ENCODE measurements at places on chromosomes 7 and 10.
A peak's percentile ranks its signal among the peaks of the same experiment; 100 is the strongest.

GRCh38 chr10:97914837-97915211, 65.2 kb downstream of the GOLGA7B start:
- peak; percentile 82 for DNase-seq

DNA sequence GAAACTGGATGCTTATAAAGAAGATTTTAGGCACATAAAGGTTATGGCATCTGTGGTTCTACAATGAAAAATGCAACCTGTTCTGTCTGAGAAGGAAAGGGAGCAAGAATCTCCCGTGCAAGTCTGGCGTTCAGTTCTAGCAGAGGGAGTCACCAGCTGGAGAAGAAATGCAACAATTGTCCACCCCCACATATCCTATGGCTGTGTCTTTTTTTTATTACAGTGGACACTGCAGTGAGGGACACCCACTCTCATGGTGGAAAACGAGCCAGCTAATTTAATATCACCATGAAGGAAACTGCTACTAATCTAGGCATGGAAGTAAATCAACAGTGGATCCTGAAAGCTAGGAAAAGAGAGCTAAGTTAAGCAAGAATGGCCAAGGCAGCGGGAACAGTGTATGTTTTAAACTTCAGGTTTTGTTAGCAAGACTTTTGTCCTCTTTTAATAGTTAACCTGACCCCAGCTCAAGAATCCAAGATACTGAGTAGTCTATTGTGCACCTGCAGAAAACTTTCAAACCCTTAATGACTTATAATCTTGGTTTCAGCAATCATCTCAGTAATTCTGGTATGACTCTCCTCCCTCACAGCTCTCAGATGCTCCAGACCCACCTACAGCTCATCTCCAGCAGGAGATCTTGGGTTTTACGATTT, 149.3 kb downstream of the FGFR2 start:
- no peak for DNase-seq

DNA sequence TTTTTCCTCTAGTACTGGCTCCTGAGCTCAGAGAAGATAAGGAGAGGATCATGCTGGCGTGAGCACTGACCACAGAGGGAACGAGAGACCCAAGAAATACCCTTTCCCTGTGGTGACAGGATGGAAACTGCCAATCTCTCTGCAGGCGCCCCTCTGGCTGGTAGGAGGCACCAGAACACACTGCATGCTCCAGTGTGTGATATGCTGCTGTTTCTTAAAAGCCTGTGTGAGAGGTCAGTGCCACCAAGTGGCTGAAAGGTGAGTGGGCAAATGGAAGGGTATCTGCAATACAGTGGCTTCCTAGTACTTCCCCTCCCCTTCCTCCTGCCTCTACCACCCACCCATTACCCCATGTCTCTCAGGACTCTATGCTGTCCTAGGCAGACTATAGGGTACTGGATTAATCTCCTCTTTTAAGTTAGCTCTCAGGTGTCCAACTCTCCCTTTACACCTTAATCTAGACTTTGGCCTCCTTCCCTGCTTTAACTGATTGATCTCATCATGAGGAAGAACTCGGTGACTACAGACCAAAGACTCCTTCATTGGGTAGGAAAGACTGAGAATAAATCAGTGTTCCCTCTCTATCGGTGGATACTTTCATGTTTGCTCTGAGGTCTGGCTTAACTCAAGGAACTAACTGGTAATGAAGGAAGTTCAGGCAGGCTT, 283.6 kb downstream of the ADRA2A start:
- no peak for DNase-seq

GRCh38 chr7:123522066-123522465, 12.3 kb downstream of the IQUB start:
- no peak for DNase-seq

DNA sequence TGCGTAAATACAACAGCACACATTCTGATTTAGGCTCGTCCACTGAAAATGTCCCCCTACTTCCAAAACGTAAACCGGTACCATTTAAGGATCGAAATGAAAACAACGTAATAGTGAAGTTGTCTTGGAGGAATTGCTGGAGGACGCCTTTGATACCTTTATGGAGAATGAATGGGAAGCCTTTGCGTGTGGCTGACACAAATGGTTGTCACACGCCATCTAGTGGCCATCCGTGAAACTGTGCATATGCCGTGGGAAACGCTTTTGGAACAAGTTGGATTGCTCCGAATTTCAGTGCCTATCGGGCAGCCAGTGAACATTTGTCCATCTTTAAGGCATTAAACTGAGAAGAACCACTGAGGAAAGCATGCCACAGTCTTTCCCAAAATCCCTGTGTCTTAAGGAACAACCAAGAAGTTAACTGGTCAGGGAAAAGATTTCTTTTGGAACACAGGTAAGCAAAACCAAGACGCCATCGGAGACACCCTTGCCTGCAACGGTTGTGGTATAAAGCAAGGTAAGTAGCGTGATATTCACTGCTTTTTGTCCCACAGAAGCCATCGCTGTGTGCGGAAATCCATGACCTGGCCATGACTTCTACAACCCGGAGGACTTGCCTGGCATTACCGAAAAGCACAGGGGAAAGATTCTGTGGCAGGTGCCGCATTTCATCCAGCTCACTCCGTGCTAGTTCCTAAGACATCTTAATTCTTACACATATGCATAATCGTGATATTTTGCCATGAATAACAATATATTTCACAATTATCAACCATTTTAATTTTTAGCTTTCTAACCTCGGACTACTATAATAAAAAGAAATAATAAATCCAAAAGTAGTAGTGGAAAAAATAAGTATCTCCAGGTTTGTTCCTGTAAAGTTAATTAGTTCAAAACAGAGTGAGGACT, 100.6 kb downstream of the FAM204A start:
- peak; percentile 56 for DNase-seq

GRCh38 chr10:120085096-120085796, 192.7 kb downstream of the SEC23IP start:
- DNase-seq, result no peak

- DNase-seq, result no peak
These were observed 64.5 kb upstream of the CACNA2D1 start for GRCh38 chr7:82507976-82508677.

GRCh38 chr7:99379043-99379577, 4.6 kb downstream of the ARPC1B start:
- no peak for DNase-seq

DNA sequence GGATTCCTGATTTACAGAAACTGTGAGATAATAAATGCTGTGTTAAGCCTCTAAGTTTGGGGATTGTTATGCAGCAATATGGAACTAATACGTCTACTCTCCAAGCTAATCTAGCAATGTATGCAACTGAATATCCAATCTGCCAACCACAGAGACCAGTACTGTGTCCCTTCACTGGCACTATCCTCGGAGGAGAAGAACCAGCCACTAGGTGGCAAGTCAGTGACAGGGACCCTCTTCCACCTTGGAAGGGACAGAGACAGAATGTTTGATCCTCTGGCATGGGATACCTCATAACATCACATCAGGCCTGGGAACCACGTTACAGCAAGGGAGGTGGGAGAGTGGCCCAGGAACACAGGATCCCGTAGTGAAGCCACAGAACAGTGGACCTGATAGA, 96.4 kb downstream of the CREM start:
- DNase-seq, result no peak

- DNase-seq, result no peak
These were observed 26.8 kb upstream of the HDAC9 start for GRCh38 chr7:18468795-18469194.

DNA sequence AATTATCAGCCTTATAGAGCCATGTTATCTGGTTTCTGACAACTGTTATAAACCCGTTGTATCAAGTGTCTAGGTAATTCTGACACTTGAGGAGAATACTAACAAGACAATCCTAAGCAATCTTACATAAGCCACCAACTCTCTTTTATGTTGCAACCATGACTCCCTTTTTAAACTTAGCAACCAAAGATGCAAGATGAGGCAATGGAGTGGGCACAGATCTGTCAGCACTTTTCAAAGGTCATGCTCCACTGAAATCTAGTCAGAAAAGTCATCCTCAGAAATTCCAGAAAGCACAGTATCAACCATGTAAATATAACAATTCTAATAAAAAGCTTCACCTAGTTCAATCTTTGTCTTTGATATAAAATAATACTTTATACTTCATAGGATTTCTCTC, 77.0 kb upstream of the SEMA3A start:
- no peak for DNase-seq

DNA sequence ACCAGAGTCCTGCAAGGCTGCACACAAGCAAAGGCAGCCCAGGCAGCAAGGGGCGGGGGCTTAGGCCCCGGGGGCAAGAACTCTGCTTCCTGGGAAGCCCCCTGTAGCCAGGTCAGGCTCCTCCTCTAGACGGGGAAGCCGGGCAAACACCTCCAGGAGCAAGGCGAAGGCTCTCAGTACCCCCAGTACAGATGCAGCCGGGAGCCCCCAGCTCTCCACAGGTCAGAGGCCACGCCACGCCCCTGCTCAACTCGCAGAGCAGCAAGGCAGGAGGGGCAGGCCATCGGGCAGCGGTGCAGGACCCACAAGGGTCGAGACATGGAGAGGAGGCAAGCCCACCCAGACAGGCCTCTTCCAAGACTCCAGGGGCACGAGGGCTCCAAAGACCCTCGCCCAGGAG, 108.8 kb downstream of the MAD1L1 start:
- DNase-seq, result no peak

DNA sequence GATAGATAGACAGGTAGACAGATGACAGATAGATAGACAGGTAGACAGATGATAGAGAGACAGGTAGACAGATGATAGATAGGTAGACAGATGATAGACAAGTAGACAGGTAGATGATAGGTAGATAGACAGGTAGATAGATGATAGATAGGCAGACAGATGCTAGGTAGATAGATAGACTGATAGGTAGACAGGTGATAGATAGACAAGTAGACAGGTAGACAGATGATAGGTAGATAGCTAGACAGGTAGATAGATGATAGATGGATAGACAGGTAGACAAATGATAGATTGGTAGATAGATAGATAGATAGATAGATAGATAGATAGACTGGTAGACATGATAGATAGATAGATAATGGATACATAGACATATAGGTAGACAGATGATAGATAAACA, 93.4 kb upstream of the ADRB1 start:
- no peak for DNase-seq

- DNase-seq, result no peak
These were observed 127.0 kb downstream of the VPS41 start for GRCh38 chr7:38781991-38782390.

GRCh38 chr10:98361131-98362025, 53.6 kb downstream of the PYROXD2 start:
- peak; percentile 5 for DNase-seq

DNA sequence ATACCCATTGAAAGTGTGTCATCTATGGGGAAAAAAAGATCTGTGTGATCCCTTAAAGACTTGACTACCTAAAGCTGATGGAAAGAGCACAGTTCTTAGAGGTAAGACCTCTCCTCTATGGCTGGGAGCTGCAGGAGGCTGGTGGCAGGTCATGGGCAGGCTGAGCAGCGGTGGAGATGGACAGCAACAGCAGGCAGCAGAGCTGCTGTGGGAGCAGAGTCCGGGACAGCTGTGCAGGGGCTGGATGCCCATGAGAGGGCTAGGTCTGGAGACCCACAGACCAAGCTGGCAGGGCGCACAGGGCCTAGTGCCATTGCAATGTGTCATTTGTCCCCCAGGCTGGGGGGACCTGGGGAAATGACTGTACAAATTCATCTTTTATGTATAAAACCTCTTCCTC, 13.4 kb upstream of the EPHA1 start:
- DNase-seq, result no peak

DNA sequence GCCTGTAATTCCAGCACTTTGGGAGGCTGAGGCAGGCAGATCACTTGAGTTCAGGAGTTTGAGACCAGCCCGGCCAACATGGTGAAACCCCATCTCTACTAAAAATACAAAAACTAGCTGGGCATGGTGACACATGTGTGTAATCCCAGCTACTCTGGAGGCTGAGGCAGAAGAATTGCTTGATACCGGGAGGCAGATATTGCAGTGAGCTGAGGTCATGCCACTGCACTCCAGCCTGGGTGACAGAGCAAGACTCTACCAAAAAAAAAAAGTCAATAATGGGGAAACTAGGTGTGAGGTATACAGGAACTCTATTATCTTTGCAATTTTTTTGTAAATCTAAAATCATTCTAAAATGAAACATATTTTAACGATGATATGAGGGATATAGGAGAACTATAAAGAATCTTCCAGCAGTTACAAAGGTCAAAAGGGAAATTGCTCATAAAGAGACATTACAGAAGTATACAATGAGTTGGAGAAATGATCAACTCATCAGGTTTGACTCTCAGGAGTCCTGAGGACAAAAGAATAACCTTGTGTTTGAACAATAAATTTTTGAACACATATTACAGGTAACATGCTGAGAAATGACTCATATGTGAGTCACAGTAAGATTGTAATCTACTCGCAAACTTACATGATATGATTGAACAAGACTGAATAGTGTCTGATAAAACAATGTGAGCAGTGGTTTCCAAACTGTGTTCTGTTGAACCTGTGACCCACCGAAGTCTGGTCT, 272.6 kb downstream of the FGFR2 start:
- DNase-seq, result no peak

- DNase-seq, result no peak
These were observed 29.8 kb downstream of the PDLIM1 start for GRCh38 chr10:95260909-95261552.

Measured in stimulated activated CD4-positive, alpha-beta T cell treated with anti-CD3 and anti-CD28 coated beads, Interleukin-4, amount 100 ng/mL, for 48 hours (primary cell).